Progenitor cell of endocrine pancreas (in vitro differentiated cells): ENCODE measurements at places on chromosomes 11 and 22. TPM values are rescaled to one million over a fixed set of nuclear protein-coding genes. Genes with fewer than 3 reads are reported as not detected.

The SLC22A8 gene
- 2.4 and 4.1 TPM in 2 replicates for total RNA-seq

The CECR2 gene
- total RNA-seq: 37.6 and 40.5 TPM in 2 replicates

The LMNTD2 gene
- 15.6 and 19.3 TPM in 2 replicates for total RNA-seq

The BTBD18 gene
- total RNA-seq: not detected in 2 replicates

DNA sequence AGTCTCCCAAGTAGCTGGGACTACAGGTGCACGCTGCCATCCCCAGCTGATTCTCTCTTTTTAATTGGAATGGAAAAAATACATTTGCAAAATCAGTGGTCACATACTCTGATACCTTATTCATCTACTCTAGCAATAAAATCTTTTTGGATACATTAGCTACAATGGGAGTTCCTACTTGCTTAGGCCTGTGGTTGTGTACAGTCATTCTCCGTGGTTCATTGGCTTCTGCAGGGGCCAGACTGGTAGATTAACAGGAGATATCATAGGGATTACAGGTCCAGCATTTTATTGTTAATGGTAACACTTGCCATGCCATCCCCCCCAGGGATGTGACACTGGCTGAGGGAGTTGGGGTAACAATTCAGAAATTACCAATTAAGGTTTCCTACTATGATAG lies 140.0 kb downstream of the ADAMTS15 start:
- no peak for DNase-seq

GRCh38 chr11:8707541-8708191 lies 25.1 kb downstream of the RPL27A start:
- no peak for DNase-seq

DNA sequence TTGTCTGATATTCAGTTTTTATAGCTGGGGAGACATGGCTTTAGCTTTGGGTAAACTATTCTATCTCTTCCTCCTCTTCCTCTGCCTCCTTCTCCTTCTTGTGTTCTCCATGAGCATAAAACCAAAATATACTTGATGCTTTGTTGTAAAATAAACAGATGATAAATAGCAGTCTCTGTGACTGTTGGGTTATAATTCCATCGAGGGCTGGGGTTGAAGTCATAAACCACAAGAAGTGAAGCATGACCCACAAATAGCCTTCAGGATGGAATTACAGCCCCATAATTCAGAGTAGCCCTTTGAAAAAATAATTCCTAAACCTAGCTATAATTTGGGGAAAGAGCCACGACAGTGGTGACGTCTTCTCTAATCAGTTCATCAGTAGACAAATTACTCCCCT lies 177.7 kb downstream of the SNX19 start:
- DNase-seq: no peak

- DNase-seq: no peak
Measured at GRCh38 chr22:27984001-27984695, 65.1 kb upstream of the PITPNB start.

- DNase-seq: no peak
Measured at GRCh38 chr22:17744430-17744829, 29.8 kb downstream of the BID start.

DNA sequence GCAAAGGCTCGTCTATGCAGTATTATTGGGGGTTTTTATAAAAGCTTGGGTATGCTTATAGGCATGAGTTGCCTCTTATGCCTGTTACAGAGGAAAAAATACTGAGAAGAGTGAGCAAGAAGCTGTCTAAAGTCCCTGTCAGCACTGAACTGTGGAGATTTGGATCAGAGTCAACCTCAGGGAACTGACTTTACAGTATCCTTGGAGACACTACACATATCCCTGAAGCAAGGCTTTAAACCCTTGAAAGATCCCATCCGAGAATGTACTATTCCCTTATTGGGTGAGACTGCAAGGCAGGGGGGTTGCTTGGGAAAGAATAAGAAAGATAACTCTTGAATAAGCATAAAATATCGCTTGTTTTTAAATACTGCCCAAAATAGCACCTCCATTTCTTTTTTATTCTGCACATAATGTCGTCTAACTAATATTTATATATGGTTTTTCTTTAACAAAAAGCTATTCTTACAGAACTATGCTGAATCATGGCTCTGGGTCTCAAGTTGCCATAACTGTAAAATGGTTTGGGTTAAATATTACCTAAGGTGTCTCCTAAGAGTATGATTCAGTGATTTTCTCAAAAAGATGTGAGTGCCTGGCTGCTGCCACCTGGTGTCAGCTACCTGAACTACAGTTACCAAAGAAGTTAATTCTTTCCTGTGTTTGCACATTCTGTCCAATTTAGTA lies 1062.8 kb downstream of the DLG2 start:
- peak; percentile 13 for DNase-seq

DNA sequence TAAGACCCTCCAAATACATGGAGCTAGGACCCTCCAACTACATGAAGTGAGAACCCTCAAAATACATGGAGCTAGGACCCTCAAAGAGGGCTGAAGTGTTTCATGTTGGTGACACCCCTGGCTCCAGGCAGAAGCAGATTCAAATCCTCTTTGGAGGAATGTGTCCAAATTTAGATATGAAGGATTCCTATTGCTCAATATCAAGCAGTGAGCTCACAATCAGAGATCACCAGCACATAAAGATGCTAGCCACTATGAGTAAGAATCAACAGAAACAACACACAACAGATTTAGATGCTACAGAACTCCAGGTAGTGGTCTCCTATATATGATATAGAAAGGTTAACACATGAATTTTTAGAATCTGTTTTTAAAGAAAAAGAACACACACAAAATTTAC lies 11.2 kb upstream of the RAB3IL1 start:
- no peak for DNase-seq
